DMS79 (cell line): ENCODE measurements at places on chromosomes 2 and 18.
A peak's percentile ranks its signal among the peaks of the same experiment; 100 is the strongest.

DNA sequence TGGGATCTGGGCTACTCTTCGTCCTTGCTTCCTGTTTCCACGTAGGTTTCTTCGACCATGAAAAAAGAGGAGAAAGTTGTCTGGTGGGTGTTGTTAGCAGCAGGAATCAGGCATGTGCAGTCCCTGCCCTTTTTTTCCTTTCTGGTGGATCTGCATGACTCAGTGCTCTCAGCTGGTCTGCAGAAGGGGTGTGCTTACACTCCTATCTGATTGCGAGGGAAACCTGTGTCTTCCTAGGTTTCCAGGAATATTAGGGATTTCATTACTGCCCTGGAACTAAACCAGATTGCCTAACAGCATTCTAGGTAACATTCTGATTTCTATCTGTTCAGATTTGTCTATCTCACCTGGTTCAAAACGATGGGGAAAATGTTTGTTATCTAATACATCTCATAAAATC, 174.3 kb downstream of the CCDC102B start:
- DNase-seq = no peak

- peak; percentile 77 for DNase-seq
These were observed 53.8 kb downstream of the TGOLN2 start for GRCh38 chr2:85273738-85274731.

GRCh38 chr18:63890950-63891304, 3.4 kb downstream of the SERPINB2 start:
- DNase-seq = no peak

- no peak for DNase-seq
These were observed 51.7 kb downstream of the IMPA2 start for GRCh38 chr18:12032786-12033642.

GRCh38 chr18:56315363-56315762, 323.0 kb downstream of the TXNL1 start:
- no peak for DNase-seq

DNA sequence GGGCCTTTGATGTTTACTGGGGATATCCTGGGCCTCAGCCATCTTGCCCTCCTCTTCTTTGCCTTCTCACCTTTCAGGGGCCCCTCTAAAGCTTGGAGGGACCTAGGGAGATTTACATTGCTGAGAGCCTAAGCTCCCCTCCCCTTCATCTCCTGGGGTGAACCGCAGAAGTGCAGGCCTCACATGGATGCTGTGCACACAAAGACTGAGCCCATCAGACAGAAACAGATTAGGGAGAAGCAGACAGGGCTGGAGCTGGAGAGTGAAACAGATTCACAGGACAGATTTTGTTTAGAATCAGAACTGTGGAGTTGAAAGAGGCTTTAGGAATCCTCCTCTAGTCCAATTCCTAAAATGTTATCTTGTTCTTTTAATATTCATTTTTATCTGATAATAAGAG, 3.4 kb upstream of the CDK5R2 start:
- DNase-seq = no peak

GRCh38 chr2:3142961-3143571, 234.6 kb downstream of the EIPR1 start:
- DNase-seq = no peak

DNA sequence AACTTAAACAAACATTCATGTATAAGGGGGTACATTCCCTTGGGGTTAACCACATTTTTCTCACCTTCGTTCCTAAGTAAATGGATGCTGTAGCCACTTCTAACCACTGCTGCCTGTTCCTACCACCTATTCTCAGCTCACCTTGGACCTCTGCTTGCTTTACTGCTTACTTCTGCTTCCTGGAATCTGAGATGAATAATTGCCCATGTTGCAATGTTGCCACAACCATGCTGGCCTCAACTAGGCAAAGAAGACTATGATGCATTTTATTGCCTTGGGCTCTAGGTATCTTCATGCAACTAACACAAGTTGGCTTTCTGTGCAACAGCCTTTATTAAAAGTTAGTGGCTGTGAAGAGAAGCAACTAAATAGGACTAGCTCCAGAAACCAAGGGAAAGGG, 106.3 kb upstream of the TCF4 start:
- DNase-seq = no peak

GRCh38 chr2:1937066-1937465, 192.8 kb upstream of the PXDN start:
- no peak for DNase-seq

DNA sequence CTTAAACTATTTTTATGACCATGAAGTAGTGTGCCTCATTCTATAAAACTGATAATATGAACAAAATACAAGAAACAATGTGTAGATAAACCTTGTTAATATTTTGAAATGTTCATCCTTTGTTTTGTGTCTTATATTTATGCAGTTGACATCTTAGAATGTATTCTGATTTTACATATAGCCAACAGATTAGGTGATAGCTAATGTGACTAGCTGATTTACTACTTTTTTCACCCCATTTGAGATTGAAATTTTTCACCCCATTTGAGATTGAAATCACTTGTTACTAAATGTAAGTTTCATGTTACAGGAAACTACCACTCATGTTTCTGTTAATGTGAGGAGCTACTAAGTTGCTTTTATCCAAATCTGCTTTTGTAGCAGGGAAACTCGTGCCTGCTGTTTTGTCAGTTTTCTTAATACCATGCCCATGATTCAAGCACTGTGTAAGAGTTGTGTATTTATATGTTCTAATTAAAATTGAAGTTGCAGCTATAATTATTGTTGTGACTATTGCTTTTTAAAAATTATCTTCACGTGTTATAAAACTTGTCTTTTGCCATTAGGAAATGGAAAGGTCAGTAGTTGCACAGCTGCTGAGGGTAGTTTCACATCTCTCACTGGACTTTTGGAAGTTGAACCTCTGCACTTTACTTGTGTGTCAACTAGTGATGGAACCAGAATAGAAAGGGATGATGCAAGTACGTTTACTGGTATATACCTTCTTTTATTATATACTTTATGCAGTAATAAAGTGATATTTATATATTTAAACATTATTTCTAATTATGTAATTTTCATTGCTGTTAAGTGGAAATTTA, 96.6 kb downstream of the BIRC6 start:
- DNase-seq = no peak

- no peak for DNase-seq
These were observed 66.1 kb upstream of the EMILIN2 start for GRCh38 chr18:2780750-2781149.

DNA sequence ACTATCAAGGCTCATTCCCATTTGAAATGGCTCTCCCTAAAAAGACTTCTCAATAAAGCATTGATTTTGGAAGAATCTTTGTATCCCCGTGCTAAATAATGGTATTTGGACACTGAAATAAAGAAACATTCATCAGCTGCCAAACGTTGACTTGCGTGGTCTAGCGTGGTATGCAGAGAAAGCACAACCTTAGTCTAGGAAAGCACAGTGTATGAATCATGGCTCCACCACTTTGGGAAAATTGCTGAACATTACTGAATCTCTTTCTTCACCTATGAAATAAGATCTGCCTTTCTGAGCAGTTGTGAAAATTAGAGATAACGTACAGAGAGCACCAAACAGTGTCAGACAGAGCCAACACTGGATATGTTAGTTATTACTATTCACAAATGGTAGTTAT, 353.9 kb downstream of the SS18 start:
- DNase-seq = no peak

DNA sequence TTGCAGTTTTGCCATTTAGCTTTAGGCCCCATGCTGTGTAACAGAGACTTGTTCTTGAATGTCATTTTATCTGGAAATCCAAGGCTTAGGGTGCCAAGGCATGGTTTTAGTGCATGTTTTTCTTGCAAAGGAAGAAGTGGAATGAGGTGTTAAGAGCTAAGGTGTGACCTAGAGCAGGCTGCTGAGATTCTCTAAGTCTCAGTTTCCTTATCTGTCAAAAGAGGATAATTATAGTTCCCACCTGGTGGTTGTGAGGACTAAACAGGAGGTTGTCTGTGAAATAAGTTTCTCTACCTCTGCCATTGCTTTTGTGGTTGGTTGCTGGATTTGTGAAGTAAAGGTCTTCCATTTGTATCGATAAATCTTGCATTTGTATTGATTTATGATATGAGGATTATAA, 82.0 kb downstream of the TANC1 start:
- DNase-seq = no peak

DNA sequence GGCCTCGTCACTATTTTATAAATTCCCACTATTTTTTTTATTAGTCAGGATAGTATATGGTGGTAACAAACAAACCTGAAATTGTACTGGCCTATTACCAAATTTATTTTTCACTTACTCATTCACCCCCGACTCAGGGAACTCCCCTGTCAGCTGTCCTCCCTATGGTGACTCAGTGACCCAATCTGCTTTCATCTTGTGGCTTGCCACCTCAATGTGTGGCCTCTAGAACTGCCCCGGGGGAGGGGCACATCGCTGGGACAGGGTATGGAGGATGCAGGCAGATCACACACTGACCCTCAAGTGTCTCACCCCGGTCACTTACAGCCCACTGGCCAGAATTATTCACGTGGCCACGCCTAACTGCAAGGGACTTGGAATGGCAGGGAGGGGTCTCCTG, 71.6 kb downstream of the ACTR2 start:
- DNase-seq = no peak

DNA sequence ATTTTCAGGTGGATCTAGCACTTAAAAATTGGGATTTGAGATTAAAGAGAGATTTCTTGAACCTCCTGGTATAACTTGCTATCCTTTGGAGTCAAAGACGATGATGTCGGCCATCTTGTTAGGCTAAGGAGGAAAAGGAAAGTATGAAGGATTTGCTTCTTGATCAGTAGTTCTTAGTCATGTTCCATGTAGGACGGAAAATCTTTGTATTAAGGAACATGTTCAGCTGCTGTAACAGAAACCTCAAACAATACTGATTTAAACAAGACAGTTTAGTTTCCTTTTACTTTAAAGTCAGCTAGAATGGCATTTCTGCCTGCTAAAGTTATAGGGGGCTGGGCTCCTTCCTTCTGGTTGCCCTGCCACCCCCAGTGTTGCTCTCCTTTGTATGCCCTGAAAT, 56.4 kb upstream of the MGAT5 start:
- DNase-seq = no peak

- DNase-seq = no peak
These were observed 188.6 kb upstream of the GATA6 start for GRCh38 chr18:21980744-21981143.

DNA sequence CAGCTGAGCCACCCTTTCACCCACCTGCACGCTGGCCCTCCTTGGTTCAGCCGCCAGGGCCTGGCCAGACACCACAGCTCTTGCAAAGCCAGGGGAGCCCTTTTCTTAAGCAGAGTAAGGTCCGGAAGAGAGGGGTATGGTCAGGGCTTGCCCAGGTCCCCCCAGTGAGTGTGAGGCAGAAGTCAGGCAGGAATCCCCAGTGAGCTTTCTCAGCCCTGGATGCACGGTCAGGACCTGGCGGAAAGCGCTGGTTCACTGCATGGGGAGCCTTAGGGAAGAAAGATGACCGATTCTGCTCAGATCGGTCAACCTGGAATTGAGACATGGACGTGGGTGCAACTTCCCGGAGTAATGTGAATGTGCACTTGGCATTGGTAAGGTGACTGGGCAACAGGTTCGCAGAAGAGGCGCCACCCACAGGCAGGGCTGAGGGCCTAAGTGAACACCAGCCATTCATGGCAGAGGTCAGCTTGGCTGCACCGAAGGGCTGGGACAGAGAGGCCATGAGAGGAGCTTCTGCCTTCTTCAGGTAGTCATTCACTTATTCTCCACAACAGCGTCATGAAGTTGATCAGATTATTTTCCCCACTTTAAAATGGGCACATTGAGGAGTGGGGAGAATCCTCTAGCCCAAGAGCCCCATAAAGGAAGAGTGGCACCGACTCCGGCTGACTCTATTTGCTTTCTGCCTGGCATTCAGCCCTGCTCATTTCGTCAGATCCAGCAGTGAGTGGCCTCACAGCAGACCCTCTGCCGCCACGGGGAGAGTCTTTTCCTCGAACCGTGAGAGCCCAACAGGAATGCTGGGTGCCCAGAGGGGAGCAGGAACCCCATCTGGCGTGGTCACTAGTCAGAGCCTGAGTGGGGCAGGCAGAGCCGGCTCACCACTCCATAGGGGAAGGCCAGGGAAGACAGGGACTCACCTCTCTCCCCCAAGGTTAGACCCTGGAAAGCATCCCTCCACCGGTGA, 35.8 kb downstream of the SCTR start:
- no peak for DNase-seq
